ENCODE measurements at places on chromosomes 3 and 15.

DNA sequence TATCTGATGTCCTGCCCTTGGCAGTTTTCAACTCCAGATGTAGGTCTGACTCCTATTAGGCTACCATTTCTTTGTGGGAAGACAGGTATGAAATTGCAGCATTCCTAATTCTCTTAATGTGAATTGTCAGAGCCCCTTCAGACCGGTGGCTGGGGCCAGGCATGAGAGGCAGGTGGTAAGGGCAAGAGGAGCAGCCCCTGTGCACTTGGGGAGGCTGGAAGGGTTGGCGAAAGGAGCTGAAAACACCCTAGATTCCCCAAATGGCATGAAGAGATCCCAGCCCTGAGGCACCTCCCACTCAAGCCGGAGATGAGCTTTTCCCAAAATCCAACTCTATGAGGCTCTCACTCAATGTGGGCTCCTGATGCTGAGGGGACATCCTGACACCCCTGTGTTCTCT lies 453.2 kb downstream of the NR2F2 start:
- DNase-seq, result no peak

GRCh38 chr3:61594144-61594963 lies 33.0 kb downstream of the PTPRG start:
- no peak for DNase-seq

DNA sequence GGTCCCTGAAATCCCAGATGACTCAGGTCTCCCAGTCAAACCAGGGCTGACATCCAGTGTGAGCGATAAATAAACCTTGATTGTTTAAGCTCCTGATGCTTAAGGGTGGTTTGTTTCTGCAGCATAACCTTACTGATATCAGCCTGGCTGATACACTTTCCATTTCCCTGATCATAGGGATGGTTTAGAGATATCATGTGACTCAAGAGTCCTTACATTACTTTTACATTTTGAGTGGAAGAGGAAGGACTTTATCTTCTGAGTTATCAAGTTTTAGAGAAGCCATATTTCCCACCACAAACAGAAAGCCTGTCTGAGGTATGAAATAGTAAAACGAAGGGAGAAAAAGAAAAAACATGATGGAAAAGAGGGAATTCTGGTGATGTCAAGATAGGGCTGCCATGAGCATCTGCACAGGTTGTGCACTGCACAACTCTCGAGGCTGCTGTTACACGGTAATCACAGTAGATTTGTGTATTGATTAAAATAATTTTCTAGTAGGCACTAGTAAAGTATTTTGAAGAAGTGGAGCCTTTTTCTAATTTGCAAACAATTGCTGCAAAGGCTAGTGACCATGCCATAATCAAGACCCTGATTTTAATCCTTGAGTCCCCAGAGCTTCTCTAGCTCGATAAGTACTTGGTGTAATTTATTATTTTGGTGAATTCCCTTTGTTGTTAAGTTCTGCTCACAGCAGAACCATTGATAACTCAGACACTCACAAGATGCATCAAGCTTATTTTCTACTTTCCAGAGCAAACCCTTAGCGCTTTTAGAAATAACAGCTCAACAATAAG lies 34.1 kb upstream of the FBLN2 start:
- DNase-seq, result no peak

- DNase-seq, result no peak
Measured at GRCh38 chr3:53836084-53836872, 9.9 kb downstream of the CHDH start.

DNA sequence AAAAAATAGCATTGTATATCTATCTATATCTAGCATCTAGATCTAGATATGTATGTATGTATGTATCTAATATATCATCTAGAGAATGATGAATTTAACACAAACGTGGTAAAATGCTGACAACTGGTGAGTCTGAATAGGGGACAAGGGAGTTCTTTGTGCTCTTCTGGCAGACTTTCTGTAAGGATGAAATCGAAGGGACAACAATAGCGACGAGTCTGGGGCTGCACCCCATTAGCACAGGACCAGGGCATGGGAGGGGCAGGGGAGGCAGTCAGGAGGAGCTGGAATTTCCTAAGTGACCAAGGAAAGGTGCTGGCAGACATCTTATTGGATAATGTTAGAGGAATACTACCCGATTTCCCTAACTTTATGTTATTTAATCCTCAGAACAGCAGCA lies 7.9 kb downstream of the CCR1 start:
- no peak for DNase-seq

DNA sequence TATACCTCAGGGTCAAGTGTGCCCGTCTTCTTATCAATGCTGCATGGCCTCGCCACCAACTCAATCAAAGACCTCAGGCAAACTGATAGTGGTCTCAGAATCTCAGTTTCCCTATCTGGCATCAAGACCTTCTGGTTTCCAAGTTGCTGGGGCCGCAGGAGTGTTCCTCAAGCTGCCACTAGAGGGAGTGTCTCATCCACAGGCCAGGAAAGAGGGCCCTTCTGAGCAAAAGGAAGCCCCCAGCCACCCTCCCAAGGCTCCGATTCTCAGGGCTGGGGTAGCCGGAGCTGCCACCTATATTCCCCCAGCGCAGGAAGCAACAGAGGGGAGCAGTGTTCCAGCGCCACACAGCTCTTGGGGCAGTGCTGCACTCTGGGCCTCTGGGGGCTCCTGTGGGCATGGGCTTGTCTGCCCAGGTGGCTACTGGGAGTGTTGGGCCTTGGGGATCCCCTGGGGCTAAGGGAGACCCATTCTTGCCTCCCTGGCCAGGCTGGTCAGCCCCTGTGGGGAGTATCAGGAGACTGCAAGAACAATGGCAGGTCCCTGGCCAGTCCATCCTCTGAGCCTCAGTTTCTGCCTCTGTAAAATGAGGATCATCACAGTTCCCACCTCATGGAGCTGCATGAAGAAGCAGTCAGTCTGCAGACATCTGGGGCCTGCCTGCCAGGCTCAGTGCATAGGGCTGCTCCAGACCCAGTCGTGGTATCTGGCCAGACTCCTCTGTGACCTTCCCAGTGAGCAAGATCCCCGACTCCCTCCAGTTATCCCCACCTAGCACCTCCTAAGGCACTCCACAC lies 23.4 kb upstream of the SEC13 start:
- DNase-seq, result no peak

DNA sequence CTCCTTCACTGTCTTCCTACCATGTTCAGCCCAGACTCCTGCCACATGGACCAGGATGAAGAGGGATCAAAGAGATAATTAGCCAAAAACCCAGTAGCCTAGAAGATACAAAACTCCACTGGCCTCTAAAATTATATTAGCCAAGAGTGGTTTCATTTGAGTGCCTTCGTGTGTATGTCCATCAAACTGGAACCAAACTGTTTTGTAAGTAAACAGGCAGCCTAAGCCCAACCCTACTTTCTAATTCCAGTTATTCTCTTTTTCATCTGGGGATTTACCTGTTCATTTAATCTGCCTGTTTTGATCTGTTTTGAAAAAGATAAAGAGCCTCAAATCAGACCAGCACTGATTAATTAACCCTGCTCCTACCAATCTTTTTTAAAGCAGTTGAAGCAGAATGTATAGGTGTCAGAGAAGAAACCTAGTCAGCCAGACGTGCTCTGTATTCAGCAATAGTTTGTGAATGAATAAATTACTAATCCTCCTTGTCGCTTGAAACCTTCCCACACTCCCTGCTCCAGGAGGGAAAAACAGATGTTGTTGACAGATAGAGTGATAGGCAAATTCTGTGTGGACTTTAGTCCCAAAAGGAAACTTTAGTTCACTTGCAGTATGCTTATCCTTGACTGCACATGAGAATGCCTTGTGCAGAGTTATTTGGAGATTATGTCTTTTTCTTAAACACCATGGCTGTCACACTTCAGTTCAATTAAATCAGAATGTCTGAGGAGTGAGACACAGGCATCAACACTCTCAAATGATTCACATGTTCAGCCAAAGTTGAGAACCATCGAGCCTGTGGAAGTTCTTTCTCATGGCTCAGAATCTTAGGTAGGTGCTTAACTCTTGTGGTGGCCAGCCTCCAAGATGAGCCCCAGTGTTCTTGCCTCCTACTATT lies 55.5 kb upstream of the ZBED2 start:
- no peak for DNase-seq

DNA sequence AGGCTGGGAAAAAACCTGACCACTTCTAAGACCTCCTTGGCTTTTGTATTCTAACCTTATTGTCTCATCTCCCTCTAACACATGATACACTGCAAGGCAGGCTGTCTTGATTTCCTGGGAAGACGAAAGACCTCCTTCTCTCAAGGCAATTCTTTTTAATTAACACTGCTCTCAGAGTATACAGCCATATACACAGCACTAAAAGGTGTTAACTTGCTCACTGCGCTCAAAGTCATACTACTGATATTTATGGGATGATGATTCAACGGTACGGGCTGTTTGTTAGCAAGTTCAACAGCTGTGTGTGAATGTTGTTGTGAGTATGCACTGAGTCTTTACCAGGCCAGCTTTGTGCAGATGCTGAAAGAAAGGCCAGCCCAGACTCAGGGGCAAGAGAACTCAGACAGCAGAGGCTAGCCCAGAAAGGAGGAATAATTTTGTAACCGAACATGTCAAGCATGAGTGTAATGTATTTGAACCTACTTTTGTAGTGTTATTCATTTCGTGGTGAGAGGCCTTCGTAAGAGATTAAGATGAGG lies 229.9 kb downstream of the IL5RA start:
- DNase-seq, result no peak

GRCh38 chr3:107206141-107206540 lies 171.1 kb upstream of the CCDC54 start:
- no peak for DNase-seq

DNA sequence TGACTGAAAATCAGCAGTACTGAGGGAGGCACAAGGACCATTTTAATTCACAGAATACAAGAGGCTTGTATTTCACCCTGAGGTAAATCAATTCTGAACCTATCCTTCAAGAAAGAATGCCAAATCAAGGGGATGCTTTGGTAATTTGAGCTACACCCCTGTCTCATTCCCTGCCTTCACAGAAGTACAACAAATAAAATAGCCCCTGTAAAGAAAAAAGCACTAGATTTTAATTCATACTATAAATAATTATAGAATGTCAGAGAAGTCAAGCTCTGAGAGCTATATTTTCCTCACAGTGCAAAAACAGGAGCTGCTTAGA lies 249.0 kb downstream of the ISL2 start:
- no peak for DNase-seq

DNA sequence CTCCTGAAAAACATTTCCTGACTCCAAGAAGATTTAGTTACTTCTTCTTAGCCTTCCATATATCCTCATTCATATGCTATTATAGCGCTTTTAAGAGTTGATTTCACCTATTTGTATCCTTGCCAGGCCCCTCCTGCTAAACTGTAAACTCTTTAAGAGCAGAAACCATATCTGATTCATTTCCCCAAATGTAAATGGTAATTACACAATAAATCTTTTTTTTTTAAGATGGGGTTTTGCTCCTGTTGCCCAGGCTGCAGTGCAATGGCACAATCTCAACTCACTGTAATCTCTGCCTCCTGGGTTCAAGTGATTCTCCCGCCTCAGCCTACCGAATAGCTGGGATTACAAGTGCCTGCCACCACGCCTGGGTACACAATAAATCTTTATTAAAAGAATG lies 4.5 kb downstream of the DLEC1 start:
- DNase-seq, result no peak

- DNase-seq, result no peak
Measured at GRCh38 chr3:149806171-149806778, 6.7 kb upstream of the RNF13 start.

GRCh38 chr15:81752546-81752942 lies 293.3 kb downstream of the MEX3B start:
- no peak for DNase-seq

DNA sequence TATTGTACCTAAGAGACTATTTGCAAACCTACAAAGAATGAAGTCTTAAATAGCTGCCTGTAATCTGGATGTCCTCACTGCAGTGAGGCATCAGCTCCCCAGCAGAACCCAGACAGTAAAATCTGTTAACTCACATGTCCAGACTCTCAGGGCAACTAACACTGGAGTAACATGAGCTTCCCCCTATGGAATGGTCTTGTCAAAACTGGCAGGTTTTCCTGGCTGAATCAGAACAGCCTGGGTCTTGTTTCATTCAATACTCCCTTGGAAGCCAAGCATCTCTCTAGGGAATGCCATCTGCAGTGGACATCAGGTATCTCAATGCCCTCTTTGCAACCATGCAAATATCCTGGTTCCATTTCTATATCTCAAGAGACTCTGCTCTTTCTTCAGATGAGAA lies 24.4 kb downstream of the PTPN9 start:
- no peak for DNase-seq

GRCh38 chr15:100159436-100159835 lies 182.3 kb downstream of the ADAMTS17 start:
- no peak for DNase-seq

GRCh38 chr3:9208605-9209152 lies 40.8 kb downstream of the SRGAP3 start:
- DNase-seq, result no peak

GRCh38 chr15:99264125-99264524 lies 12.8 kb downstream of the LRRC28 start:
- DNase-seq, result no peak

DNA sequence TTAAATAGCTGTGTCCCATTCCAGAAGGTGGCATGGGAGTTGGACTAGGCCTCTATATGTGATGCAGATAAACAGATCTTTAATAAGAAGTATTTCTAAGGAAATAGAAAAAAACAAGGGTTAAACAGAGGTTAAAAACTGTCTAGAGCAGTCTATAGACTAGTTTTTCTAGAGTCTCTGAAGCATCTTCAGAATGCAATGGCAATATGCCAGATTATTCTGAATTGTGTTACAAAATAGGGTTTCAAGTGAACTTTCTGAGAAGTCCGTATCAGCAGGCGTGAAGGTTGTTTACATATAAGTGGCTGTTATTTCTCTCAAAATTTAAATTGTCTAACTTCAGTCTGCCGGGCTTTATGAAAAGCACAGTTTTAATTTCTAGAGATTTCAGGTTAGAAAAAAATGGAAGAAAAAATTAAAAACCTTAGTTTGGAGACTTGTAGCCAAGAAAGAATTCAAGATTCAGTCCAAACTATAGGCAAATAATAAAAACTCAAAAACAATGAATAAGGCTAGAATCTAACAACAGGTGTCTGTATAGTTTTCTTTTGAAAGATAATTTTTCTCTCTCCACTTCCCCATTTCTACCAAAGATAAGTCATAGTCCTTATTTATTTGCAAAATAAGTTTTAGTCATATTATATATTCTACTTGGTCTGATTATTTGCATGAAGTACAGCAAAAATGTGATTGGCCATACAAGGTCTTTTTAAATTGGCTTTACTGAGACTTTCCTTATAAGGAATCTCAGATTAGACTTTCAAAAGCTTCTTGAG lies 55.2 kb downstream of the OSTN start:
- DNase-seq, result no peak

- no peak for DNase-seq
Measured at GRCh38 chr15:33636234-33636633, 325.5 kb downstream of the RYR3 start.

- no peak for DNase-seq
Measured at GRCh38 chr3:182855076-182855475, 61.8 kb downstream of the ATP11B start.
